ENCODE measurements at places on chromosomes 3 and 15.

DNA sequence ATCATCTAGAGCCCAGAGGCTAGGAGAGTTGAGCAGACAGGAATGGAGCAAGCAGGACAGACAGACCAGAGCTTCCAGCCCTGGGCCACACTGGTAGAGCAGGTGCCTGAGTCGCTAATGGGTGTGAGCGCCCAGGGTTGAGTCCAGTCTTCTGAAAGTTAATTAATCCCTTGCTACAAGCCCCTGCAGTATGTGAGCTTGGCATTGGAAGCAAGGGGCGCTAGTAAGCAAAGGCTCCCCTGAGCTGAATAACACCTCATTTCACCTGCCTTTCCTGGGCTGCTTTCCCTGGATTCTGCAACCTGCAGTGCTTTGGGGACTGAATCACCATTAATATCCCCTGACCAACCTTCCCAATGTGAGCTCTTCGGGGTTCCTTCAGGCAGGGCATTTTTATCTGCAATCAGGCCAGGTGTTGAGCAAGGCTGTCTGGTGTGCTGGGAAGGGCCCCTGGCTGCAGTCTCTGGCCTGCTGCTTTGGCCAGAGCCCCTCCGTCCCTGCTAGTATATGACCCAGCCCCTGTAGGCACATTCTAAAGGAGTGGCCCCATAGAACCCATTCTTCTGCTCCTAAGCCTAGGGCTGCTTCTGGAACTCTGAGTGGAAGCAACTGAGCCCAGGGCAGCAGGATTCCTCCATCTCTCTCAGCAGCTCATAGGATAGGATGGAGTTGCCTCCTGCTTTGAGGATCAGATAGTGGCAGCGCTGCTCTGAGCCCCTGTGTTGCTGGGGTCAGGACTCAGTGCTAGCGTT lies 45.1 kb upstream of the EPHB1 start:
- DNase-seq = peak; percentile 49

GRCh38 chr15:48896869-48897814 lies 19.2 kb downstream of the EID1 start:
- DNase-seq = no peak

GRCh38 chr15:60371175-60372051 lies 26.4 kb downstream of the ANXA2 start:
- DNase-seq = peak; percentile 92

DNA sequence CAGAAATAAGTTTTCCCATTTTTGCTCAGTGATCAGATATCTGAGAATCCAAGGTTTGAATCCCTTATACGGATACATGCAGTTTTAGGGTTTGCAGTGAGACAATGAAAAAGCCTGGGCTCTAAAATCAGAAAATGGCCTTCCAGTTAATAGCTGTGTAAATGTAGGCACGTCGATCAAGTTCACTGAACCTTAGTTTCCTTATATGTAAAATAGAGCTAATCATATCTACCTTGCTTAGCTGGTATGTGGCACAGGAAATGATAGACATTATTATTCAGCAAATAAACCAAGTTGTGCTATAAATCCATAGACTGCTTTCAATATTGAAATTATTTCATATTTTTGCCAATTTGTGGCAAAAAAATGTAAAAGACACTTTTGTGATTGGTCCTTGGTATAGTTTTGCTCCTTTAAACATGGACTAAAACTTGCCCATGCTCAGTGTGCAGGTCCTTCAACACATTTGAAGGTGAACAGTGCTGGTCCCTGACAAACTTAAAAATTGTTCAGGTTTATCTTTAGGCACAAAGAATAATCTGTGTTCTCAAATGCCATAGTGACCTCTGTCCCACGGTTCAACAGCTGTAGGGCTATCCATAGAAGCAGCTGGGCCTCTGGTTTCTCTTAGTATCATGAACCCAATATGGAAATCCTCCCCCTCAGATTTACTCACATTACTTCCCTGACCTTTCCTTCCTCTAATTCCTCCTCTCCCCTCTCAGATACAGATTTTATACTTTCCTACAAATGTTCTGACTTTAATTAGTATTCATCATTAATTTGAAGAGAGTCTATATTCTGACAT lies 51.0 kb downstream of the CCDC54 start:
- no peak for DNase-seq

All from islet precursor cell (in vitro differentiated cells).